ENCODE measurements at places on chromosomes 3 and 15.

DNA sequence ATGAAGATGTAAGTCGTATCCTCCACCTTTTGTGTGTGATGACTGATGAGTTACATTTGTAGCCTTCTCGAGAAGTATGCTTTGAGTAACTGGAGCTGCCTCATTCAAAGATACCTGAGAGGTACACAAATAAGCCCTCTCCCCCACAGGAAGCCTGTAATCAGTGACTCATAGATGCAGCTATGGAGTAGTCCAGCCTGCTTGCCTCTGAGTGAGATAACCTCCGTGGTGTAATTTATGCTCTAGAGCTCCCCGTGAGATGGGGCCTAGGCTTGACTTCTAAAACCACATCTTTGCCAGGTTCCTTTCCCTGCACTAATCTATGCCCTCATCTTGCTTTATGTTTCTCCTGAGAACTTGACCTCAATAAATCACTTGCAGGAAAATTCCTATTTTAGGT, 291.7 kb downstream of the SUCLG2 start:
- no peak for DNase-seq

DNA sequence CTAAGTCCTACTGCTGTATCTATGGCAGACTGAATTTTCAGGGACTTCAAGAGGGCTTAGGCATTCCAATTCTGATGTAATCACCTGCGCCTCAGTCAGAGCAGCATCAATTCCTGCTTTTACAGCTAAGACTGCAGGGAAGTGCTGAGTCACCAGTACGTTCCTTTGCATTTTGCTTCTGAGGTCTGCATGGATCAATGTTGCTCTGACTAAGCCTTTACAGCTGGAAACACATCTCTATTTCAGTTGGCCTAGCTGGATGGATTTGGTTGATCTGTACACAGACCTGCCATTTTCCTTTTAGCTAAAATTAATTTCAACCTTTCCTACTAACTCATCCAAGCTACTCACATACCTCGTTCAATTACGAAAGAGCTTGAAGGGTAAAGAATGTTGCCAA, 51.3 kb downstream of the ETV5 start:
- no peak for DNase-seq

GRCh38 chr3:133119176-133119575, 81.0 kb downstream of the TMEM108 start:
- DNase-seq, result no peak

DNA sequence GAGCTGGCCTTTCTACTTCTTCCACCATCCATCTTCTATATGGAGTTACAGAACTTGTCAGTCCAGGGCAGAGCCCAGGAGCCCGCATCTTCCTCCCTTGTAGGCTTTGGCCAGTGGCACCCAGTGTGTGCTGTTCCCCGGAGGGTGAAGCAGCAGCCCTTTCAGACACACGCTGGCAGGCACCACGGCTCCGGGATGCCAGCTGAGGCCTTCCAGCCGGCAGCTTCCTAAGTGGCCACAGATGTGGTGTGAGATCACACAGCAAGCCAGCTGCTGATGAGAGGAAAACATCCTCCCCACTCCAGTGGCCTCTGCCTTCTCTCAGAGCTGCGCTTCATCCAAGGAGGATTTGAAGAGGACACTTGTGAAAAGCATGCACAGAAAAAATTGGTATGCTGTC, 24.1 kb downstream of the CRABP1 start:
- DNase-seq, result no peak

GRCh38 chr3:176632925-176633324, 564.4 kb downstream of the TBL1XR1 start:
- no peak for DNase-seq

- DNase-seq, result no peak
Observed at GRCh38 chr15:98855815-98856531, 151.6 kb downstream of the PGPEP1L start.

- DNase-seq, result no peak
Observed at GRCh38 chr3:188680189-188680588, 491.6 kb upstream of the TPRG1 start.

GRCh38 chr3:40109641-40110490, 199.6 kb upstream of the EIF1B start:
- DNase-seq, result no peak

- no peak for DNase-seq
Observed at GRCh38 chr3:67292356-67293121, 294.4 kb downstream of the KBTBD8 start.

DNA sequence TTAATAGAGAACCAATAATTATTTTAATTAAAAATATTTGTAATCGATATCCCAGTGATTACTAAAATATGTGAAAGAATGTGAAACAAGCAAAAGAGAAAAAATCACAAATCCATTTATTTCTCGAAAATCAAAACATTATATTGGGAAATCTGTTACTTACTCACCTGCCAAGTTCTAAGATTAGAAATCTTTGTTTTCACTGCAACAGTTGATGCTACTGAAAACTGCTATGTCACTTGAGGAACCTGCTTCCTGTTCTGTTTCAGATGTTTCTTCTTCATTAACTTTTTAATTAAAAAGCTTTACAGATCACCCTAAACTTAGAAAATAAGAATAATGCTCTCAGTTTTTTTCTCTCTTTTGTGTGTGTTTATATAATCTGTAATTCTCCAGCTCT, 13.7 kb upstream of the DPH6 start:
- DNase-seq, result no peak

DNA sequence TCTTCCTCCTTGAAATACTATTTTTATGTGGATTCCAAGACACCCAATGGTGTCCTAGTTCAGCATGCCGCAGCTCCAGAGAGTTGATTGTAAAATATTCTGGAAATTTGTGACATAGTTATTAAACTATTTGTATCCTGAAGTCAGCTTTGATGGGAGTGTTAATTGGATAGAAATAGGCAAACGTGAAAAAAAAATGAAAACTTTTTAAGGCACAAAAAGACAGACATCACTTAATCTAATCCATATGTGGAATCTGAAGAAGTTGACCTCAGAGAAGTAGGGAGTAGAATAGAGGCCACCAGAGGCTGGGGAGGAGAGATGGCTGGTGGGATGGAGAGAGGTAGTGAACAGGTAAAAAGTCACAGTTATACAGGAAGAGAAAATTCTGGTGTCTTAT, 704.2 kb downstream of the ROBO1 start:
- DNase-seq, result no peak

DNA sequence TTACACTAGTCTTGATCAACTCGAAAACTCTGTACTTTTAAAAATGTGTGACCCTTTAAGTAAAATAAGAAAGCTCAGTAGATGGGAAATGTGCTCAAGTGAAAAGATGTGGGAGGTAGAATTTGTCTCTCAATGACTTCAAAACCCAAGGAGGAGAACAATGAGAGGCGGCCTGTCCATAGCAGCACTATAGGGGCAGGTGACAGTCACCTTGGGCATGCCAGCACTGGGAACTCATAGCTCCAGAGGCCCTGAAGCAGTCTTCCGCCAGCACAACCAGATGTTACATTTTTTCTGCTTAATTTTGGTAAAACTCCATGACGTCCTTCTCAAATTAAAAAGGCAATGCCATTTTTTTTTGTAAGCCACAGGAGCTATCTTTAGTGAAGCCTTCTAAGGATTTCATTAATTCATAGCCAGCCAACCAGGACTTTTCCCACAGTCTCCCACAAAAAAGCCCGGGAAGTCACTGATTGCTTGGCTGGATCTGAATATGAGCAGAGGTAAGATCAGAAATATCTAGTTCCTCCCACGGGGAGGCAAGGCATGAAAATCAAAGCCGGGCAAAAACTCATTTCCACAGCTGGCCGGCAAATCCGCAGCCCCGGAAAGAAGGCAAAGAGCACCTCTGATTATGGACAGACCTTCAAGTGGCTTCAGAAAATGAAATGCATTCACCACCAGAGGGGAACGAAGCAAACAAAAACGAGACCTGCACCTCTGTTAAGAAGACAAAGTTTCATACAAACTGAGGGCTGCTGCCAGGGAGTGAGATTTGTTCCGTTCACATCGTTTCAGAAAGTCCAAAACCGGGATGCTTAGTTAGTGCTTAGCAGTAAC, 10.5 kb downstream of the IL17RD start:
- no peak for DNase-seq

- no peak for DNase-seq
Observed at GRCh38 chr15:58590926-58591325, 158.6 kb downstream of the ADAM10 start.

GRCh38 chr3:108548304-108548703, 37.9 kb upstream of the MYH15 start:
- DNase-seq, result no peak

- no peak for DNase-seq
Observed at GRCh38 chr3:12522721-12523120, 22.6 kb downstream of the MKRN2OS start.

- no peak for DNase-seq
Observed at GRCh38 chr15:94744080-94744793, 512.9 kb downstream of the MCTP2 start.
